Mammary epithelial cell (primary cell): ENCODE measurements at places on chromosomes 13 and 19.
A peak's percentile ranks its signal among the peaks of the same experiment; 100 is the strongest.

DNA sequence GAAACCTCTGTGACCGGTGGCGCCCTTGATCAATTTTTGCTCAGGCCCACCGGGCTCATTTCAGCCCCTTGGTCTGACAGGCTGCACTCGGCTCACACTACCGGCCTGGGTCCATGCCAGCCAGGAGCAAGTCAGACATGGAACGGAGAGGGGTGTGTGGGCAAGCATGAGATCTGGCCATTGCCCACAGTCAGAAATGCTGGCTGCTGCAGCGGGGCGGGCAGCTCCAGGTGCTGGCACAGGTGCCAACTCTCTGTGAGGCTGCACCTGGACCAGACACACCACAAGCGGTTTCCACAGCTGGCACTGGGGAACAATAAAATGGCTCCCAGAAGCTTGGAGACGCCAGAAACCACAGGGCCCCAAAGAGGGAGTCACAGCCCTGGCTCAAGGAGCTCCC lies 43.6 kb upstream of the LPAR6 start:
- no peak for DNase-seq

GRCh38 chr13:41565846-41566245 lies 108.5 kb downstream of the RGCC start:
- no peak for DNase-seq

- DNase-seq, result peak; percentile 88
Measured at GRCh38 chr13:41696163-41697003, 239.0 kb downstream of the RGCC start.

GRCh38 chr19:28686756-28687155 lies 526.2 kb downstream of the UQCRFS1 start:
- no peak for DNase-seq

DNA sequence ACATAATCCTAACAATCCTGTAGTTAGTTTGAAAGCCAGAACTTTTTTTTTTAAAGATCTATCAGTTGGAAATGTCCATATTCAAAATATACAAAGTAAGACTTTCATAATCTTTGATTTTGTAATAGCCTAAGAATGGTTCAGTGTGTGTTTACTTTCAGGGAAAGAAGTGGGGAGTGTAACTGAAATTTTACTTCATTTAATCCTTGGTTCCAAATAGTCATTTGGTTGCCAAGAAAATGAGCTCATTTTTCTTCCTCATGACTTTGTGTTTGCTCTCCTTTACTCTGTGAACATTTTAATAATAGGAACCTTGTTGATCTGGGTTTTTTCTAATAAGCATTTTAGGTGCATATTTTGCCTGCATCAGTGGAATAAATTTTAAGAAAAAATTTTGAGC lies 278.8 kb downstream of the SLITRK6 start:
- DNase-seq, result no peak

DNA sequence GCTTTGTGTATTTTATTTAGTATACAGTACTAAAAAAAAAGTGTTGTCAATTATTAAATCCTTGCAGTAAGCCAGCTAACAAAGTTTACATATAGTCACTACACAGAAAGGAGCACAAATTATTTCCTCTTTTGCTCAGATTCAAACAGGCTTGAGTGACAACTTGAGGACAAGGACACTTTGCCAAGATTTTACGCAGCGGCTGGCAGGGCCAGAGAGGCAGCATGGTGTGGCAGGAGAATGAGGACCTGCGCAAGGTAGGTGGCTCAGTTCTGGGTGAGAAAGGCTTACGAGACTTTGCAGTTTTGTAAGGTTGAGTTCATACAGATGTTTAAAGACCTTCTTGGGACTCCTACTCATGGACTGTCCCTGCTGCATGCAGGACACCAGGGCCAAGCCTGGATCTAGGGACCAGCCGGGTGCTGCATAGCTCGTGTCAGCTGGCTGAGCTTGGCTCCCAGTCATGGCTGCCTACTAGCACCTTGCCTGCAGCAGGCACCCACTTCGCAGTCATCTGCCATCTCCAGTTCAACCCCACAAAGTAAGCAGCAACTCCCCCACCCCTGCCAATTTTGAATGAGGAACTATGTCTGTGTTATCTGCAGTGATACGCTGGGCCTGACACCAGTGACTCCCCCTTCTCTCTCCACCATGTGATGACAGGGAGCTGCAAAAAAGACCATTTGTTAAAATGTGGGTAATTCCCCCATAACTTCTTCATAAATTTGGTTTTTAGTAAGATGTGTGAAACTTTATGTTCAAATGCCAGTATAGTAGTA lies 3.7 kb upstream of the TUBA3C start:
- DNase-seq, result no peak

DNA sequence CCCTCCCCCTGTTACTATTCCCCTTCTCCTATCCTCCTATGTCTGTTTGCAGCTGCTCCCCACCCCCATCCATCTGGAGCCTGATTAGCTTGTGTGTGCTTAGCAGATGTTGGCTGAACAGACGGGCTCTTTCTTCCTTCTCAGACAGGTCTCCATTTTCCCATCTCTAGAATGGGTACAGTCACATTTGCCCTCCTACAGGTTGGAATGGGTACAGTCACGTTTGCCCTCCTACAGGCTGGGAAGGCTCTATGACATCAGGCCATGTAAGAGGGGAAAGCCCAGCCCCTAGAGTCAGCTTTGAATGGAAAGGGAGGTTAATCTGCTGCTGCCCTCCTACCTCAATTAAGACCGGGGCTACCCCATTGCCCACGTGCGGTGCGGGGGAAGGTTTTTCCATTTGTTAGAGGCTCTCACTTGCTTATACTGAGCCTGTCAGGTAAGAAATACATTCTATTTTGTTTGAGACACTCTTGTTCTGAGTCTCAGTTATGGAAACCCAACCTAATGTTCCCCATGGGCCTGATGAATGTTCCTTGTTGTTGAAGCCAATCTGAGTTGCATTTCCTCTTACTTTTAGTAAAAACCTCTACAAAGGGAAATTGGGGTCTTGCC lies 2.2 kb upstream of the CLEC17A start:
- DNase-seq, result no peak

- no peak for DNase-seq
Measured at GRCh38 chr13:31774186-31774750, 34.9 kb downstream of the RXFP2 start.

DNA sequence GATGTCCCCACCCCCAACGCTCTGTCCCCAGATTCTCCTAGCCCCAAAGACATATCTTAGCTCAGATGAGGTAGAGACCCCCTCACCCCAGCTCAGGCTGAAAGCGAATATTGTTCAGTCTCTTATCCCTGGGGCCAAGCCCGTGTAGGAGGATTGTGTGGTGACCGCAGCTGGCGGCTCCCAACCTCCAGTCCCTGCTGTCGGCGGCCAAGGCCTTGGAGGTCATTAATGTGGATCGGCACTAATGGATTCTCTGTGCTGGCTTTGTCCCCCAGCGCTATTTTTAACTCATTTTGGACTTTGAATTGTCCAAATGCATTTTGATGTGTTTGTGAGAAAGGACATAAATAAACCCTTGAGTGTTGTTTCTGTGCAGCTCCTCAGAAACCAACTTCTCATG lies 124.2 kb downstream of the UQCRFS1 start:
- no peak for DNase-seq

- DNase-seq, result peak; percentile 92
Measured at GRCh38 chr13:31045286-31046081, 113.0 kb downstream of the TEX26 start.

DNA sequence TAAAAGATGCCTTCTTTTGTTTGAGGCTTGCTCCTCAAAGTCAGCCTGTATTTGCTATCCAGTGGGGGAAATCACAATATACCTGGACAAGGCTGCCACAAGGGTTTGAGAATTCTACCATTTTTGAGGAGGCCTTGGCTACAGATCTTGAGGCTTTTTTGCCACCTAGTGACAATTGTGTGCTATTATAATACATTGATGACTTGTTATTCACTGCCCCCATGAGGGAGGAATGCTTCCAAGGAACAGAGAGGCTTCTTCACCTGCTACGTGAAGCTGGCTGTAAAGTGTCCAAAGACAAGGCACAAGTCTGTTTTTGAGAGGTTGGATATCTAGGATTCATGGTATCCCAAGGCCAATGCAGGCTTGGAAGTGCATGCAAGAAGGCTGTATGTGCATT lies 72.5 kb downstream of the ZNF708 start:
- peak; percentile 43 for DNase-seq

- DNase-seq, result no peak
Measured at GRCh38 chr13:52775511-52775910, 35.9 kb upstream of the CNMD start.

- DNase-seq, result peak; percentile 62
Measured at GRCh38 chr19:41144403-41144802, 30.2 kb downstream of the CYP2F1 start.

DNA sequence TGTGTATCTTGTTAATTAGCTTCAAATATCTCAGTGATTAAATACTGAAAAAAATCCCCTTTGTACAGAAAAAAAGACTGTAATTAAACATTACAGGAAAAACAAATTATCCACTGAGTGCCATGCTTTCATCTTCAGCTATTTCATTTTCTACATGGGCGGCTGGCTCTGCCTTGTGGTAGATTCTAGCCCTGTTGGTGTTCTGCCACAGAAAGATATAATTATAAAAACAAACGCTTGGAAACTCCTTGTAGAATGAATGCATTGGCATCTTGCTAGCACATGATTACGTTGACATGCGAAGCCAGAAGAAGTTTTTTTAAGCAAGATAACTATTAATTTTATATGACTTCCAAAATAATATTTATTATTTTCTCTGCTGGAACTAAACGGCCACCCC lies 496.8 kb downstream of the MYO16 start:
- DNase-seq, result no peak

GRCh38 chr19:18310966-18311365 lies 11.9 kb downstream of the LSM4 start:
- DNase-seq, result no peak

DNA sequence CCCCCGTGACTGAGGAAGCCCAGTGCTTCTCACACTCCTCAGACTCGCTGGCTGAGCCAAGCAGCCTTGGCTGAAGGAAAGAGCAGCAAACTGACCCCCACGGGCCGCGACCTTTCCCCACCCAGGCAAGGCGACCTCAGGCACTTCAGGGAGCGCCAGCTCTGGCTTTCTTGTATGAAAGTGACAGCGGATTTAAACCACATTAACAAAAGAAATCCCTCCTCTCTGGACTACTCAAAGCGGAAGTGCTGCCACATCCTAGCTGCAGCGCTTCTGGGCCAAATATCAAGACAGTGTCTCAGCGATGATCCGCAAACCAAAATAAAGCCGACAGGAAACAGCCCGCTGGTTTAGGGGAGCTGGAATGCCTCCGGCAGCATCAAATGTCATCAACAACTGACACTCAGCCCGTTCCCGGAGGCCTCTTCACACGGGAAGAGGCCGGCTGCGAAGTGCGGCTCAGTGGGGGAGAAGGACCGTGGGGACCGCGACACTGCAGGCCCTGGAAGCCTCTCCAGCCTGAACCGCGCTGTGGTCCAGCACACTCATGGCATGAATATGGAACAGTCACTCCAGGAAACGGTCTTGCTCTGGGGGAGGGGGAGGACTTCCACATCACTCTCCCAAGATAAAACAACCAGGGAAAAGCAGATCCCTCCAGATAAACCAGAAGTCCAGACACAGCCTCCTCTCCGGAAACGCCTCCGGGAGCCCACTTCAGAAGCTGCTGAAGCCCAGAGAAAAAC lies 1.4 kb downstream of the RASA3 start:
- DNase-seq, result peak; percentile 73

GRCh38 chr19:48965040-48965805 lies at the start of gene FTL:
Gene FTL (plus strand): TSS chr19:48965309. CDS start chr19:48965508, 199 bp downstream.
- peak; percentile 80 for DNase-seq

DNA sequence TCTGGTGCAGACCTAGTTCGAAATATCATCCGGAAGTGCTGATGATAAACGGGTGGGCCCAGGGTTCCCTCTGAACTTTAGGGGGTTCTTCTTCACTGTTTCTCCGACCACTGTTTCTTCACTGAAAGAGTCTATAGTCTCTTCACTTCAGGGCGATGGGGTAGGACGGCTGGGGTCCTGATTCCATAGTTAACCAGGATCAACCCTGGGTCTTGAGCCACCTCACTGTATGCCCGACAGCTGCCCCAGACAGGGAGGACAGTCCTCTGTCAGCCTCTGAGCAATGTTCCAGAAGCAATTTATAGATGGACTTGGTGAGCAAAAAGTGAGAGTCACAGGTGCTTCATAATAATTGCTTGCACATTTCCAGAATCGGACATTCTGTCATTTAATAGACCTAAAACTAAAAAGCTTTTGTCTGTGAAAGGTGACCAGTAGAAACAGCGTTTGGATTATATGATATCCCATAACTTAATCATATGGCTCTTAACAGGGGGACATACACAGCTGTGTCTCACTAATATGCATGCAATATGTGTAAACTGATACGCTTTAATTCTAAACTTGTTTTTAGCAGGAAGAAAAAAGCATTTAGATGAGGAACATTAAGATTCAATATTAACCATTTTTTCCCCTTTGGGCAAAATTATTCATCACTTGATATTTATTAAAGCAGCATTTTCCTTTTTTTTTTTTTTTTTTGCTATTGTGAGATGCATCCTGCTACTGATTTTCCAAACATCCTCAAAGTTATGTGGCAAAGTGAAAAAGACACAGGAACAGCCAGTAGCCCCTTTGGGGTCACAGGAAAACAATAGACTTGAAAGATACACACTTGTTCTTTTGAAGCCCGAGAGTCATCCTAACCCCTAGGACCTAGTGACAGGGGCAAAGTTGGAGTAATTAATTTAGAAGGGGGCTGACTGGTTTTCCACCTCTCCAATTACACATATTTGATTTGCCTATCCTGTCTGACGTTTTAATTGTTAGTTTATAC lies 277.0 kb downstream of the ZNF536 start:
- no peak for DNase-seq

- DNase-seq, result no peak
Measured at GRCh38 chr13:107900775-107901174, 314.6 kb downstream of the LIG4 start.

DNA sequence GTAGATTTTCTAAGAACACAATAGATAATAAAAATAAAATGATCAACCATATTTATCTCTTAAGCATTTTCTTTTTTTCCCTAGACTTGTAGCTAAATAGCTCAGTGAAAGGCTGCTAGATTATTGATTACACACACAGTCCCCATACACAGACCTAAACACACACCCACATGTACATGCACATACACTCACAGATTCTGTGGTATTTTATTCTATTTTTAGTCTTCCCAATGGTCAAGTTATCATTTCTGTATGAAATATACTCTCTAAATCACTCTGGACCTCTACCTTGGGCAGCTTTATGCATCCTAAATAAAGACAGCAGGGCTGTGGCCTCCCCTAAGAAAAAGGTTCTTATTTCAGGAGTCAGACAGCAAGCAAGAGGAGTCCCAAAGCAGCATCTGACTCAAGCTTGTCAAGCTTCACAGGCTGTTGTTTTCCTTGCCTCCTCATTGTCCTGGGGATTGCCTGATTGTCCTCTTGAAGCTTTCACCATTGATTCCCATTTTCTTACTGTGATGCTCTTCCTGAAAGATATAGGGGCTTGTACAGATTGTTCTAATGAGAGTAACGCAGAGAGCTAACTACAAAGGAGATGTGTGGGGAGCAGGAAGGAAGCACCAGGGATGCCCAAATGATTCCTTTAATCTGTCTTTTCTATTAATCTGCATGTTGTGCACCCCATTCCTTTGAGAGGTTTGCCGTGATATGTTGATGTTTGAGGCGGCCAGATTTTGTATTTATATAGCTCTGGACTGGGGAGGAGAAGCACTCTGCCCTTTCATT lies 986.5 kb downstream of the PCDH17 start:
- no peak for DNase-seq
